Gastrocnemius medialis (tissue), 4 donors: ENCODE measurements at places on chromosomes 12 and 14.

DNA sequence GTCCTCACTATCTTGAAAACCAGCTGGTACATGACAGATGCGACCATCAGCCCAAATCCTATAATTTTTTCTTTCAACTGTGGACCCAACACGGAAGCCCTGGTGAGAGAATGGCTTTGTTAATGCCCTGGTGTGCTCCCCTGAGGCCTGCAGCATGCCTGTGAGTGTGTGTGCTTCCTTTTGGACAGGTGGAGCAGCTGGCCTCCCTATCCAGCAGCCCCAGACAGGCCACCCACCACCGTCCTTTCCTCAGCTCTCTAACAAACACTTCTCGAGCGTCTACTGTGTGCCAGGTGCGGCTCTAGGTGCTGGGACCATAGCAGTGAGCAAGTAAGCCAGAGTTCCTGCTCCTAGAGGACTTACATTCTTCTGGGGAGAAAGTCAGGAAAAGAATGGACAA lies 78.9 kb upstream of the GZMB start:
- no peaks in the 10 kb centered on the region for H3K36me3 ChIP-seq
- no peaks in the 10 kb centered on the region for H3K4me1 ChIP-seq
- H3K27me3 ChIP-seq, result no peaks in the 10 kb centered on the region
- no peak overlapping the region for H3K27ac ChIP-seq

GRCh38 chr14:71231521-71232393 lies 324.5 kb downstream of the PCNX1 start:
- H3K27me3 ChIP-seq, result no peaks in the 10 kb centered on the region
- no peaks in the 10 kb centered on the region for H3K4me1 ChIP-seq
- H3K4me3 ChIP-seq, result no peak overlapping the region
- no peak overlapping the region for H3K27ac ChIP-seq
- no peaks in the 10 kb centered on the region for H3K36me3 ChIP-seq

DNA sequence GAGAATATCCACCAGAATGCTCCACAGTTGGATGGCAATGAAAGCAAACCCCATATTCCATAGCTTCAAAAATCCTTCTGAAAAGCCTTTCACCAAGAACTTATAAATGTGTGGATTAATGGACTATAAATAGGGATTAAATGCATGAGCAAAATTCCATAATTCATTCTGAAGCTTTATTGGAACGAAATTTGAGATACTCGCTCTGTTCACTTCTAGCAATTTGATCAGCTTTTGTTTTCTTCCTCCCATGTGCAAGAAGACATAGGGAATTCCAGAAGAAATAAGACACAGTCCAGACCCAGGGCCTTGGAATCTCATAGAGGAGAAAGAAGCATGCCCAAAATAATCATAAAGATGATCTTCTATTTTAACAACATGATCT lies 285.9 kb upstream of the TMPO start:
- H3K4me3 ChIP-seq, result no peak overlapping the region
- H3K27ac ChIP-seq, result no peak overlapping the region
- no peaks in the 10 kb centered on the region for H3K4me1 ChIP-seq

DNA sequence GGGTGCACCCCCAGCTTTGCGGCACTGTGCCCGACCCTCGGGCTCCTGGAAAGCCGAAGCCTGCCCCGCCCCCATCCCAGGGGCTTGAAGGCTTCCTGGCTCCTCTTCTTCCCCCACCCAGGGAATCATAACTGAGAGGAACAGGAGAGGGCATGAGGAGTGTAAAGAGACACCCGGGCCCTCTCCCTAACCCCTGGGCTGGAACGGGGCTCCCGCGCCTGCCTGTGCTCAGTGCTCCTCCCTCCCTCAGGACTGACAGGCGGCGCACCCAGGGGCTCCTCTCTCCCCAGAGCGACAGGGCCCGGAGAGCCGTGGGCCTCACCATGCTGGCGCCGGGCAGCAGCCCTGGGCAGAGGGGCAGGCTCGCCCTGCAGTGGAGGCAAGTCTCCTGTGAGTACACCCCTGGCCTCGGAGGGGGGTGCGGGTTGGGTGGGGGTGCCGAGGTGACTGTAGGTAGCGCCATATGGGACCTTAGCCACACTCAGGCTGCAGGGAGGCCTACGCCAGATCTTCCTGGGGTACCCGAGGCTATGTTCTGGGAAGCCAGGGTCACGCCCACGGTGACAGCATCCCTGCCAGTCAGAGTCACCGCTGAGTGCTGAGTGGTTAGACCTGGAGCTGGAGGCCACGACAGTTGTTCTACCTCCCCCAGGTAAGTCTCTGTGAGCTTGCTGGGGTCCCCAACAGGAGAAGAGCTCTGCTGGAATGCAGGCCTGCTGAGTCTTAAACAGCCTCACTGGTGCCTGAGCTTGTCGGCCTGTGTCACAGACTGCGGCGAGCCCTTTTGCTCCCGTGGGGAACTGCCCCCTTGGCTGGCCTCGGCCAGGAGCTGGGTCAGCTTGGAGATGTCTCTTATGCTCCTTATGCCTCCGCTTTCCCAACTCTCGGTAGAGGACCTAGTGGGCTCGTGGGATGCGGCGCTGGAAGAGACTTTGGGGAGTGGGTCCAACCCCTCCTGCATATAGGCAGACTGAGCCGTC lies 7.8 kb downstream of the LRTM2 start:
- H3K4me3 ChIP-seq, result no peak overlapping the region
- H3K4me1 ChIP-seq, result no peaks in the 10 kb centered on the region

- H3K4me3 ChIP-seq, result no peak overlapping the region
- H3K4me1 ChIP-seq, result no peaks in the 10 kb centered on the region
- no peak overlapping the region for H3K27ac ChIP-seq
- no peaks in the 10 kb centered on the region for H3K36me3 ChIP-seq
Observed at GRCh38 chr14:68982581-68982980, 3.5 kb upstream of the ACTN1 start.

DNA sequence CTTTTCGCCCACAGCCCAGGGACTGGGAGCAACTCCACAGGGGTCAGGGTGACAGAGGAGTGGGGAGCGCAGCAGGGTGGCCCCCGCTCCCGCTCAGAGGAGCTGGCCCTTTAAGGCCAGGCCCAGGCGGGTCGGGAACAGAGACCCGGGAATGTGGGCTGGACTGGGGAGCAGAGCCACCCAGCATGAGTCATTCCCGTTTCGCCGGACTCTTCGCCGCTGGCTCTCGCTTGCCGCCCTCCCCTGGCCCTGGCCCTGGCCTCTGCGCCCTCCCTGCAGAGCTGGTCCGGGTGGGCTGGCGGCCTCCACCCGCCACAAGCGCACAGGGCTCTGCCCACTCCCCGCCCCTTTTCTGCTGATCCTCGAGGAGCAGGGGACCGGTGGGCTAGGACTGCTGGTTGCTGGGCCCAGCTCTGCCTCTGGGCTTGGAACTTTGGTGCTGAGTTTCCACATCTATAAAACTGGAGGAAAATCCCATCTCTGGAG lies 92.8 kb downstream of the NINJ2 start:
- DNase-seq, result peak; percentile 83
- H3K4me1 ChIP-seq, result peaks cover 23% of the 10 kb centered on the region
- H3K4me3 ChIP-seq, result peak overlapping the region; percentile 63
- no peaks in the 10 kb centered on the region for H3K27me3 ChIP-seq

DNA sequence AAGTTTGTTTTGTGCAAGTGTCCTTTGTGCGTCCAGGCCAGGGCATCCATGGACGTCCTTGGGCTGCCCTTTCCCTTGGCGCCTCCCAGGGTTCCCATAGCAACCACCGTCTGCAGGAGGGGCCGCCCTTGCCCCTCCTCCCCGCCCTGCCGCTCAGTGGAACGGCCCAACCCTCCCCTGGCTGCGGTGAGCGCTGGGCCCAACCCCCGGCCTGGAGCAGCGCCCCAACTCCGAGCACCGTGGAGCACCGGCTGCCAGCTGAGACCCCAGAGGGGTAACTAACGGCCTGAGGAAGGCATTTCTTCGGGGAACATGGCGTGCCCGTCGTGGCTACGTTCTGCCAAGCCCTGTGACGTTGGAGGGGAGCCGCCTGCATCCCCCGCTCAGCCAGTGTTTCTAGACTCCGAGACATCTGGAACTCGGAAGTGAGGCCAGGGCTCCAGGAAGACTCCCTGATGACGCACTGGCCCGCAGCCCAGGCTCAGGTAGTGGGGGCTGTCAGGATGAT lies 5.3 kb upstream of the ACACB start:
- peak; percentile 84 for DNase-seq
- H3K4me1 ChIP-seq, result peaks cover 27% of the 10 kb centered on the region
- H3K4me3 ChIP-seq, result peak overlapping the region; percentile 59
- peak overlapping the region; percentile 99 for H3K27ac ChIP-seq
- H3K36me3 ChIP-seq, result no peaks in the 10 kb centered on the region

- DNase-seq, result no peak
- no peaks in the 10 kb centered on the region for H3K4me1 ChIP-seq
- H3K36me3 ChIP-seq, result no peaks in the 10 kb centered on the region
Observed at GRCh38 chr12:73181244-73181643, 909.1 kb downstream of the TRHDE start.

DNA sequence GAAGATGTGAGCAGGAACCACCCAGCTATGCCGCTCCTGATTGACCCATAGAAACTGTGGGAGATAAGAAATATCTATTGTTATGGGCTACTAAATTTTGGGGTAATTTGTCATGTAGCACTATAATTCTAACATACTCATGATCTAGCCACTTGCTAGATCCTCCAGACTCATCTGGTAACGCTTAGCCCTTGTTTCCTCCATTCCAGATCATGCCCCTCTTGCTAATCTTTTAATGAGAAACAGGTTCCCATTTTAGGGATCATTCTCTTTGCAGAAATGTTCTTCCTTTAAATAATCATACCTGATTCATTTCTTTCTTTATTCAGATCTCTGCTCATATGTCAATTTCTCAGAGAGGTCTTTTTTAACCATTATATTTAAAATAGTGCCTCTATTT lies 3.8 kb upstream of the ARHGDIB start:
- H3K27ac ChIP-seq, result no peak overlapping the region
- no peaks in the 10 kb centered on the region for H3K36me3 ChIP-seq
- H3K4me1 ChIP-seq, result no peaks in the 10 kb centered on the region
- no peaks in the 10 kb centered on the region for H3K27me3 ChIP-seq
- DNase-seq, result no peak

DNA sequence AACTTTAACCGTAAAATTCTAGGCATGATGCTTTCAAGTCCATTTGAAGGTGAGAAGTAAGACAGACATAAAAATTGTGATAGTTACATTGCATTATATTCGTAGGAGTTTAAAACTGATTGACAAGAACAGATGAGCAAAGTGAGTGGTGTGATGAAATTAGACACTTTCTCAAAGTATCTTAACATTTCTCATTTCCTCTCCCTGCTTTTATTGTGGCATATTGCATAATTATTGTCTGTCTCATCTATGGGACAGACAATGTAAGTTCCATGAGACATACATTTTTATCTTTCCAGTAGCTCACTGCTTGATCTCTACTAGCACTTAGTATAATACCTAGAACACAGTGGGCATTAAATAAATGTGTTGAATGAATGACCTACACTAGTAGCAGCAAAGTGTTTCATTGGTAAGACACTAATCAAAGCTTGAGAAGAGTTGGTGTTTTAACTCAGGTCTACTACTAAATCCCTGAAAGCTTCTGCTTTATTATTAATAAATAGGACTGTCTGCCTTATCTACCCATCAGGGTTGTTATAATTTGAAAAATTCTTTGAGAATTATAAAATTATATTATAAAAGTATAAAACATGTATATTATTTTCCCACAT lies 19.0 kb downstream of the A2M start:
- DNase-seq, result no peak
- no peak overlapping the region for H3K27ac ChIP-seq
- no peaks in the 10 kb centered on the region for H3K4me1 ChIP-seq

DNA sequence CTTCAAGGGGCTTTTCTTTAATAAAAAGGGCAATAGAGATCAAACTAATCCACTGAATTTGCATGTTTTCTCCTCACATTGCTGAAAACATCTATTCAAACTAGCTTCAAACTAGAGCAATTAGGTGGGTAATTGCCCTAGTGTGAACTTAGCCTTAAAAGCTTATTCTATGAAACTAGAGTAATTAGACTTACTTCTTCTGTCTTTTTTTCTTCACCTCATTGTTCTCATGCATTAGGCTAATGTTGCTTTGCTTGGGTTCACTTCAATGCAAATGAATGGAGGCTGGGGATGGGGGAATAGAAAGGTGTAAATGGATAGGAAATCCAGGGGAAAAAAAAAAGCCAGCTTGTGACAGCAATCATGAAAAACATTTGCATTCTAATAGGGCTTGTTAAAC lies 414.8 kb upstream of the LMO3 start:
- H3K36me3 ChIP-seq, result no peaks in the 10 kb centered on the region
- no peaks in the 10 kb centered on the region for H3K4me1 ChIP-seq
- DNase-seq, result no peak
- H3K4me3 ChIP-seq, result no peak overlapping the region
- H3K27me3 ChIP-seq, result no peaks in the 10 kb centered on the region

- H3K27ac ChIP-seq, result peak overlapping the region; percentile 77
- no peak for DNase-seq
- H3K4me3 ChIP-seq, result peak overlapping the region; percentile 4
Observed at GRCh38 chr14:35301735-35302528, 9.8 kb downstream of the PSMA6 start.

GRCh38 chr12:108128221-108129016 lies 669 bp upstream of the WSCD2 start:
- no peak overlapping the region for H3K4me3 ChIP-seq
- H3K27ac ChIP-seq, result no peak overlapping the region
- H3K36me3 ChIP-seq, result no peaks in the 10 kb centered on the region

DNA sequence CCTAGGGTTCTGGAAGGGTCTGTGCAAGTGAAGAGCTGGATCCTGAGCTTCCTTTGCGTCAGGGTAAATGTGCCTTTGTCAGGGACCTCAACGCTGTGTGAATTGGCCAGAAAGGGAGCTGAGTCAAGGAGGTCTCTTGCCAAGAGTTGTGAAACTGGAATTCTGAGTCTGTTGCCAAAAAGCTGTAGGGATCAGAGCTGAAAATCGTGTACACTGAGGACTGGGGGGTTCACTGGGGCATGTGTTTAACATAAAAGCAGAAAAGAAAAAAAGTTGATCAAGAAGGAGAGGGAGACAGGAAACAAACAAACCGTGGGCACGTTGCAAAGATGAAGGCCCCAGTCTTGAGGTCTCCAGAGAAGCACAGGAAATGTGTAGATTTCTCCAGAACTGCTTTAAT lies 1081.5 kb downstream of the VRK1 start:
- no peak overlapping the region for H3K4me3 ChIP-seq
- H3K27ac ChIP-seq, result no peak overlapping the region
- H3K4me1 ChIP-seq, result no peaks in the 10 kb centered on the region
- no peaks in the 10 kb centered on the region for H3K36me3 ChIP-seq
- H3K27me3 ChIP-seq, result no peaks in the 10 kb centered on the region
- peak; percentile 23 for DNase-seq

- no peaks in the 10 kb centered on the region for H3K36me3 ChIP-seq
- no peak overlapping the region for H3K4me3 ChIP-seq
- H3K27ac ChIP-seq, result no peak overlapping the region
Observed at GRCh38 chr12:98332642-98333041, 182.7 kb upstream of the TMPO start.

- no peaks in the 10 kb centered on the region for H3K36me3 ChIP-seq
- no peaks in the 10 kb centered on the region for H3K27me3 ChIP-seq
- H3K4me1 ChIP-seq, result no peaks in the 10 kb centered on the region
- no peak for DNase-seq
Observed at GRCh38 chr12:100827901-100828520, 33.4 kb downstream of the ANO4 start.
